Aorta (tissue), 5 donors: ENCODE measurements at places on chromosomes 2 and 18.
A peak's percentile ranks its signal among the peaks of the same experiment; 100 is the strongest.

DNA sequence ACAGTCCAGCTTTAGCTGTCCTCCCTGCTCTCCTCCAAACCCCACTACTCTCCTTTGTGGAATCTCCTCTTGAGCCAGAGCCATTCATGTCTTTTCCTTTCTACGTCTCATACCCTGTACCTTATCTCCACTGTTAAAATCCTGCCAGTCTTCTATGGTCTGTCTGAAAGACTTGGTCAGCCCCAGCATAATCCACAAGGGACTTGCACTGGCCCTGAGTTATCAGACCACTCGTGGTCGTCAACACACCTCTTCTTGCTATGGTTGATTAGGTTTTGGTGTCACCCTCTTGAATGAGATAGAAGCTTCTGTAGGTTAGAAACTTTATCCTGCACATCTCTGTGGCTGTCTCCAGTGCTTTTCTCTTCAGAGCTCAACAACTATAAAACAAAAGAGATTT is 56.8 kb downstream of the MYO1B start:
- H3K4me3 ChIP-seq, result no peak overlapping the region
- no peaks in the 10 kb centered on the region for H3K36me3 ChIP-seq
- peaks cover 28% of the 10 kb centered on the region for H3K4me1 ChIP-seq
- H3K27ac ChIP-seq, result no peak overlapping the region
- H3K27me3 ChIP-seq, result no peaks in the 10 kb centered on the region

DNA sequence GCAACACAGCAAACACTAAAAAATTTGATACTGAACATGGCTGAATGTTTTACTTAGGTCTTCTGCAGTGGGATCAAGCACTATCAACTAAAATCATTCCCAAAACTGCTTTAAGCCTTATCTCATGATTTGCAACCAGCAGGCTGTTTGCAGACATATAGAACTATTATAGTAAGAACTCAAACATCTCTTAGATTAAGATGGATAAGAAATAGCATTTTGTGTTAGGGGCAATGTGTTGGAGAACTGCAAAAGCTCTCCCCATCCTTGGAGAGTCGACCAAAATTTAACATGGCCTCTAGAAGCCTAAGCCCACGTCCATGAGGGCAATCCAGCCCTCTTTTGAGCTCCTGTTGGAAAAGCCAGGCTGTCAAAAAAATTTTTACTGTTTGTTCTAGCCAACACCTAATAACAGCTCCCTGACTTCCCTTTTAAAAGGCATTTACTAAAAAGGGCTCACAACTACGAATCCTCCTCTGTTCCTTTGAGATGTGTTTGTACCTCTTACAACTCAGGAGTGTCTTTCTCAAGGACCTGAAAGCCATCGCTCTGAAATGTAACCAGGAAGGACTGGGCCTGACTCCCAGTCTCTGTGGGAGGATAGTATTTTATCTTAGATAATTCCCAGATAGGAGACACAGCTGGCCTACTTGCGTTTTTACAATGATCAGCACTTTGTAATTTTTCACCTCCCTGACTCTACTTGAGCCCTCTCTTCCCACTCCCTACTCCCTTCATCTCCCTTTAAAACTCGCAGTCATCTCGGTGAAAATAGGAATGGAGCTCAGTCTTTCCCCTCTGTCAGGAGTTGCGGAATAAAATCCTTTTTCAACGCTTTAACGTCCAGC is 1.4 kb downstream of the KRCC1 start:
- DNase-seq, result no peak
- H3K27me3 ChIP-seq, result no peaks in the 10 kb centered on the region
- peaks cover 7% of the 10 kb centered on the region for H3K4me1 ChIP-seq
- peak overlapping the region; percentile 96 for H3K4me3 ChIP-seq

DNA sequence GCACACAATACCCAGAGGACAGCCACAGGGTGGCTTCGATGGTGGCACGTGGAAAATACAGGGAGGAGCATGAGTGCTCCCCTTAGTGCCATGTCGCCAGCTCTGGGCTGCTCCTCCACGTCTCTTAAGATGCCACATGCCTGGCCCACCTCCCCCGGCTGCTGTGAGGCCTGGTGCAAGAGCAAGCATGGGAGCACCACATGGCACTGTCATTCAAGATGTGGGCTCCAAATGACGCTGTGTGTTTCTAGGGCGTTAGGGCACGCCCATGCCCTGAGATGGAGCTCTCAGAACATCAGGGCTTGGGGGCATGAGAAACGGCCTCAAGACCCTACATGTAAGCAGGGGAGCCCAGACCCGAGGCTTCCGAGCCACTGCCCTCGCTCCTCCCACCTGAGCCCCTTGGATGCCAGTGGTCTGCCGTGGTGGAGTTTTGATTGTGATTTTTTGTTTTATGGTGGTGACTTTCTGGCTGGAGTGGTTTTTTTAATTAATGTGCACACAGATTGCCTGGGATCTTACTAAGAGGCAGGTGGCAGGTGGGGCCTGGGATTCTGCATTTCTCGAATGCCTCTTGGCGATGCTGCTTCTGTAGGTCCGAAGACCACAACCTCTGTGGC is 239.3 kb downstream of the GBX2 start:
- no peaks in the 10 kb centered on the region for H3K4me1 ChIP-seq
- no peak overlapping the region for H3K4me3 ChIP-seq
- H3K27ac ChIP-seq, result no peak overlapping the region

DNA sequence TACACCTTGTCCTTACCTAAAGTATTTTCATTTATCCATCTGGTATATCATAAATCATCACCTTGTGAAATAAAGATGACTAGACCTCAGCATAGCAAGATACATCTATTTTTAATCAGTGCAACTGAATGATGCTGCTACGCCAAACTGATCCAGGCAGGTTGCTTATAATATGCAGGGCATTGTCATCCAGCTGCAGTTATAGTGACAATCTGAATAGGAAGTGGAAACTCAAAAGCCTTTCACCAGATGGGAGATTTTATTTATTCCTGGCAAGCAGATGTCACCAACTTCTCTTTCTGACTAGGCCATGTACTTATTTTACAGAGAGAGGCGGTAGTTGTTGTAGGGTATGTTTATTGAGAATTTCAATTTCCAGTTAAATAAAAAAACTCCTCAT is 747.3 kb downstream of the ADCYAP1 start:
- no peaks in the 10 kb centered on the region for H3K4me1 ChIP-seq
- H3K27me3 ChIP-seq, result no peaks in the 10 kb centered on the region
- DNase-seq, result no peak
- no peak overlapping the region for H3K4me3 ChIP-seq
- no peak overlapping the region for H3K27ac ChIP-seq
- no peaks in the 10 kb centered on the region for H3K36me3 ChIP-seq

DNA sequence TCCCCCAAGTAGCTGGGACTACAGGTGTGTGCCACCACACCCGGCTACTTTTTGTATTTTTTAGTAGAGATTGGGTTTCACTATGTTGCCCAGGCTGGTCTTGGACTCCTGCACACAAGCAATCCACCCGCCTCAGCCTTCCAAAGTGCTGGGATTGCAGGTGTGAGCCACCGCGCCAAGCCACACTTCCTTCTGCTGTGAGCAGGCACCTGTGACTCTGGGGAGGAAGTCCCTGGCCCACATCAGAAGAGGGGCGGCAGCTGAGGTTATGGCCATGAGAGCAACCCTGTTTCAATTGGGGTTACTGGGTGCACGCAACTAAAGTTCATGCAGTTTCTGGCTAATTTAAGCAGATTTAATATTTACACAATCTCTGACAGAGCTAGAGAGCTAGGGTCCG is 91.0 kb downstream of the PLB1 start:
- H3K27me3 ChIP-seq, result no peaks in the 10 kb centered on the region
- DNase-seq, result no peak
- no peaks in the 10 kb centered on the region for H3K36me3 ChIP-seq
